ENCODE measurements at places on chromosomes 2 and 18. TPM values are rescaled to one million over a fixed set of nuclear protein-coding genes. Genes with fewer than 3 reads are reported as not detected.

RAB11FIP5 gene
- 92.0 TPM for total RNA-seq

GRCh38 chr2:215900203-215900611, 113.1 kb downstream of the MREG start:
- DNase-seq, result peak; percentile 43

DNA sequence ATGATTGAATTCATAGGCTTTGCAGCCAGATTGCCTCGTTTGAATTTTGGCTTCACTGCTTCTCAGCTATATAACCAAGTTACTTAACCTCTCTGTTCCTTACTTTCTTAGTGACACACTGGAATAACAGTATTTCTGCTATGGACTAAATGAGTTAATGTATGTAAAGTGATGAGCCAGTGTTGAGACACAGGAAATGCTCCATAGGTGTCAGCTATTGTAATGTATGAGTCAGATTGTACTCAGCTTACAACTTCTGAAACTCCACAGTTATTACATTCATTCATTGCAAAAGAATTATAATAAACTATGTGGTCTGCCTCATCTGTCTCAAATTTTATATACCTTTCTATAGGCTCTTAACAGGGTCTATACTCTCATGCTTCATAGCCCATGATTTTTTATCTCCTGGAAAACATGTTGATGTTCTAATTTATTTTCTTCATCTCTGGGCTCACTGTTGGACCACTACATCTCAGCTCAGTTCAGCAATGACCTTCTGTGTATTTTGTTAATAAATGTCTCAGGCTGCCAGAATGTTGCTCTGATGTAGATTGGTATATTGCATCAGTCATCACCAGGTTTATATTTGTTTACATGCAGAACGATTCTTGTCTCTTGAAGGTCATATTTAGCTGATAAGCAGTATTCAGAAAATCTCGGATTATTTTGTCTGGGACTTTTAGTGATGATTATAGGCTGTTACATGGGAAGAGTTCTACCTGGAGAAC, 76.2 kb downstream of the MAP3K20 start:
- peak; percentile 60 for DNase-seq

DNA sequence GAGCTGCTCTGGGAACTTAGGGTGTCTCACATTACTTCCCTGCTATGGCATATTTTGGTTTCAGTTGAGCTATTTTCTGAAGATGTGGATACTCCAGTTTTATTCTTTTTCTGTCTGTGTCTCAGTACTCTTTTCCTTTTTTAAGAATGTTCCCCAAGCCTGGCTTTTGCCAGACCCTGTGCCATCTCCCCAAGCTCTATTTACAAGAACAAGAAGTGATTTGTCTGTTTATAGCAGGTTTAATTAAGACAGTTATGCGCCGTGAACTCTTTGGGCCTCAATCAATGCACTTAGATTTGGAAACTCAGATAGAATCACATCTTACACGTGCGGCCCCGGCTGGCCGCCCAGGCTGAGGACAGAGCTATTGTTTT, 8.9 kb upstream of the SATB2 start:
- DNase-seq, result no peak

Measured in HFFc6 (cell line).